ENCODE measurements at places on chromosomes 1 and 21.
A peak's percentile ranks its signal among the peaks of the same experiment; 100 is the strongest.

GRCh38 chr1:187817782-187818181, 989.0 kb downstream of the PLA2G4A start:
- no peak for DNase-seq

GRCh38 chr1:225835856-225836255, 25.9 kb downstream of the EPHX1 start:
- no peak for DNase-seq

DNA sequence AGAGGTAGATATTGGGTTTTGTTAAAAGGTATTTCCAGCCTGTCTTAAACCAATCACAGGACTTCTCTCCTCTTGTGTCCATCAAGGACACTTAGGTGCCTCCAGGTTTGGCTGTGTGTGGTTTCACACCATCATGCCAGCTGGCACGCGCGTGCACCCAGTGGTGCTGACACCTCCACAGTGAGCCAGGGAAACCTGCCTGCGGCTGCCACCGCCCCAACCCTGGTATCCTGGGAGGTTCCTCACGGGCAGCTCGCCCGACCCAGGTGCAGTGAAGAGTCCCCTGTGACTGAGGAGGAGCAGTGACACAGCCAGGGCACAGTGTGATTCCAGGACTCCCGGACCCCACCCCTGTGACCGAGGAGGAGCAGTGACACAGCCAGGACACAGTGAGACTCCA, 13.2 kb upstream of the COL6A2 start:
- no peak for DNase-seq

DNA sequence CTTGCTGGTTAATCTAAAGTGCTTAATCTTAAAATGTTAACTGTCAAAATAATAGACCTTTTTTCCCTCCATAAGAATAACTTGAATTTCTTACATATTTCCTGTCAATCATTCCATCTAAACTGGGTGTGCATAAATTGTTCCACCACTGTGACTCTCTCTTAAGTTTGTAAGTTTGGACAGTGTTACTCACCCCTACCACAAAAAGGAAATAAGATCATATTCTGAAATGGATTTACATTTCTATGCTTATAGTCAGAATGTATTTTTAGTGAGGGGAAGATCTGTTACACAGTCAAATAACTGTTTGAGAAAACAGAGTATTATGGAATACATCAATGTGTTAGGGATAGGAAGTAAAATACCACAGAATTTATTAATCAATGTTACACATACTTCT, 109.6 kb upstream of the DPYD start:
- DNase-seq = no peak

DNA sequence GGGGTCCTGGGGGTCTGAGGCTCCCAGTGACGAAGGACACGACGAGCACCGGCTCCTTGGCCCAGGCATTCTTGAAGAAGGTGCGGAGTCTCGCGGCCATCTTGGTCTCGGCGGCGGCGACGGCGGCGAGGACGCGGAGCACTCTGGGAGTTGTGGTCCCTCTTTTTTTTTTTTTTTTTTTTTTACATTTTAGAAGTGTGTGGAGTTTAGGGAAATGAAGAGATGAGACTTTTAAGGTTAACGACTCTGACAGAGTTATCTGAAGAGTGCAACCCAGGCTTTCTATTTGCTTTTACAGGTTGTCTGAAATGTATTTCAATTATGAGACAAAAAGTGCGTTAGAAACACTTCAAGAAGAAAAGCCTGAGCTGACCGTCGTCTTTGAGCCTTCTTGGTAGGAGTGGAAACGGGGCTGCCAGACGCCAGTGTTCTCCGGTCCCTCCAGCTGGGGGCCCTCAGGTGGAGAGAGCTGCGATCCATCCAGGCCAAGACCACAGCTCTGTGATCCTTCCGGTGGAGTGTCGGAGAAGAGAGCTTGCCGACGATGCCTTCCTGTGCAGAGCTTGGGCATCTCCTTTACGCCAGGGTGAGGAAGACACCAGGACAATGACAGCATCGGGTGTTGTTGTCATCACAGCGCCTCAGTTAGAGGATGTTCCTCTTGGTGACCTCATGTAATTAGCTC, 9.7 kb downstream of the OR2B11 start:
- DNase-seq = peak; percentile 4

- DNase-seq = no peak
These were observed 2.5 kb upstream of the ATF6 start for GRCh38 chr1:161763522-161764098.

DNA sequence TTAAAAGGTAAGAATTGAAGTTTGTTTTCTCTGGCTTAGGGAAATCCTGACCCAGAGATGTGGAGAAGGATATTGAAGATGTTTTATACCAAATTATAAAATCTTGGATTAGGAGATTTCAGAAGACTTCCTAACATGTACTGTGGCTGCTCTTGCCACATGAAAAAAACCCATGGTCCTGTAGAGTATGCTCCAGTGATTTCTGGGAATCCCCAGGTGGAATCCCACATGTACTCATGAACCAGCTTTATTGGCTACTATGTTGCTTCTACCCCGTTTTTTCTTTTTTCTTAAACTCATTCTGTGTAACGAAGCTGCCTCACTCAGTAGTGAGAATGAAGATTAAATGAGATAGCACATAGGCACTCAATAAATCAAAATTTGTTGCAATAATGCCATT, 132.7 kb upstream of the SGIP1 start:
- no peak for DNase-seq

DNA sequence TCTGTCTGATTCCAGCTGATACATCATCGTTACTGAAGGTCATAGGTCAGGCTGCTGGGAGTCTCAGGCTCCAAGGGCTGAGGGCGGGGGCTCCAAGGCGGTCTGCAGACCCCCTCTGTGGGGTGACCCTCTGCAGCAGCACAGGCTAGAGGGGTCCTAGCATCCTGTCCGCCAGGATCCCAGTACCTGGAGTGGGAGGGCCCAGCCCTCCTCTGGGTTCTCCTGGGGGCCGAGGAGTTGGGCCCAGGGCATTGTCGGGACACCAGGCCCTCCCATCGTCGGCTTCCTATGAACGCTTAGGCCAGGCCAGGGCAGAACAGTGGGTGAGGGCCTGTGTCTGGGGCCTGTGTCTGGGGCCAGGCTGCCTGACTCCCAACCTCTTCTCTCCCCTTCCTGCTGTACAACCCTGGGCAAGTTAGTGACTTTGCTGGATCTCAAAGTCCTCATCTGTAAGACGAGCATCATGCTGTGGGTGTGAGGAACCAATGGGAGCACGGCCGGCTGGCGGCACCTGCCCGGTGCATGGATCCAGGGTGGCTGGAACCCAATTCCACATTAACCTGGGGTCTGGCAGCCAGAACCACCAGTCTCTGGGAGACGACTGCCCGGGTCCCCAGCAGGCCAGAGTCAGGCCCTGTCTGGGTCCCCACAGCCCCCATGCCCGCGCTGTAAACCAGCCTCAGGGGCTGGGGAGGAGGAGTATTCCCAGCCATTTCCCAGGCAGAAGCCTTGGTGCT, 56.2 kb upstream of the COL18A1 start:
- DNase-seq = no peak

GRCh38 chr21:33332143-33332542, 7.4 kb downstream of the IFNAR1 start:
- no peak for DNase-seq

DNA sequence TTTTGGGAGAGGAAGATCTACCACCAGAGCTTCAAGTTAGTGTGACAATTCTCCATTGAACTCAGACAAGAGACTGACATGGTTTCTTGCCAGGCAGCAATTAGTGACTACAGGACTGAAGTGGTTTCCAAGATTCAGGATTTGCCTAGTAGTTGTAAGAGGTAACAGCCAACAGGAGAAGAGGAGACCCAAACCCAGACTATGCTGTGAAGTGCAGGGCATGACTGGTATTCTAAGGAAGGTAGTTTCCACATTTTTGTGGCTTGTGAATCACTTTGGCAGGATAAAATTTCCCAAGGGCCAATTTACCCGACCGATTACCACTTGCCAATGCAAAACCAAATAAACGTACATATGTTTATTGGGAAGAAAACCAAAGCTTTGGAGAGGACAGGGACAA, 14.7 kb upstream of the RAP1A start:
- peak; percentile 38 for DNase-seq
